Occipital lobe (tissue), 3 donors: ENCODE measurements at places on chromosomes 1 and 21. TPM values are rescaled to one million over a fixed set of nuclear protein-coding genes. Genes with fewer than 3 reads are reported as not detected.
A peak's percentile ranks its signal among the peaks of the same experiment; 100 is the strongest.

DNA sequence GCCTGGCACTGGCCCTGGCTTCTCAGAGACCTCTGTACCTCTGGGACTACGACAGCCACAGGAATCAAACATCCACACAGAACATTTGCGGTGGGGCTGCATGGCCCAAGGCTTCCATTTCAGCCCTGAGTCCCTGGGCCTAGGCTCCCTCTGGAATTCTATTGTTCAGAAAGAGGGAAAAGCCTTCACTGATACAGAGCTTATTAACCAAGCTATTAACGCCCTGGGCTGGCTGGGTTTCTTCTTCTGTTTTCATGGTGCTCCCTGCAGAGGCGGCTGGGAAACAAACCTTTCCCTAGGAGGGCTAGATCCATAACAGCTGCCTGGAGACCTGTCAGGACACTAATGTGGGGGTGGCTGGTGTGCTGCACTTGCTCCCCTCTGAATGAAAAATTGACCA lies 88.2 kb downstream of the KAZN start:
- no peak for DNase-seq

GRCh38 chr1:81129366-81129765 lies 671.4 kb upstream of the ADGRL2 start:
- DNase-seq = no peak

DNA sequence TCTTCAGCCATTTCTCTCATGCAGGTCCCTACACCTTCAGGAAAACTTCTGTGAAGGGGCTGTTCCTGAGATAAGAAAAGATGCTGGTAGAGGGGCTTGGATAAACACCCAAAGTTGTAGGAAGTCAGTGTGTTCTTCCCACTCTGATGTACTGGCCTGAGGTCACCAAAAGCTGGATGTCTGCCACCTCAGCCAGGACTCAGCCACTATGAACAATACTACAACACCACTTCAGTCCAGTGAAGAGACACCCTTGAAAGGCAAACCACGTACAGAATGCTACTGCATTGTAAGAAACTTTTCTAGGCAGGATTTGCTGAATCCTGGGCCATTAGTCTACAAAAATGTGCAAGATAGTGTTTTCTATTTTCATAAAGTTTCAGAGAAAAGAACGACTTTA lies 2.4 kb downstream of the PTPN14 start:
- peak; percentile 12 for DNase-seq

GRCh38 chr1:223337174-223337869 lies 26.7 kb downstream of the SUSD4 start:
- no peak for DNase-seq

- DNase-seq = no peak
Measured at GRCh38 chr1:187873126-187873525, 1044.4 kb downstream of the PLA2G4A start.

- no peak for DNase-seq
Measured at GRCh38 chr1:108556499-108556898, 3.4 kb upstream of the EEIG2 start.

DNA sequence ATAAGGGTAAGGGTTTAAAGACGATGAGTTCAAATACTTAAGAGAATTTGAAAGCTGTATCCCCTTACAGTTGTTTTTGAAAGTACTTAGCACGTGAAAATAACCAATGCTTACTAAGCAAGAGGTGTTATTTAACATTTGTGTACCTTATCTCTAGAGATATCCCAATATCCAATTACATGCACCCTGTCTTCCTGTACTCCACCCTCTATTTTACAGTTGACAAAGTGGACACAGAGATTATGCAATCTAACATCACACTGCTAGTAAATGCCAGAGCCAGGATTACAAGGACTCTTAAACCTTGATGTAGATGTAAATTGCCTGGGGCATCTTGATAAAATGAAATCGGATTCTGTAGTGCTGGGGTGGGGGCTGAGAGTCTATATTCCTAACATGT lies 72.0 kb downstream of the GDAP2 start:
- DNase-seq = no peak

DNA sequence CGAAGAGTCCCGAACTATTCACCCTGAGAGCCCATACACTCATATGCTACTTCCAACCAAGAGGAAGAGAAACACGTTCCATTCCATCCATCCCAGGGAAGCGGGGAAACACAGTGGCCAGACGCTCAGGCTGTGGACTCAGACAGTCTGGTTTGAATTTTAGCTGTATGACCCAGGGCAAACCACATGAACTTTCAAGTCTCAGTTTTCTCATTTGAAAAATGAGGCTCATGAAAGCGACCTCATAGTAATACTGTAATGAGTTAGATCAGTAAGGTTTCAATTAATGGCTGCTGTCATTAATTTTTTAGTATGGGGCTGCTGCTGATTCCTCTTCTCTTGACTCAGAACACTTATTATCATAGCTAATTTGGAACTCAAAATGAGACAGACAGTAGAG lies 1.5 kb downstream of the FCRL4 start:
- no peak for DNase-seq

GRCh38 chr1:5875345-5875910 lies 116.8 kb downstream of the NPHP4 start:
- DNase-seq = no peak

DNA sequence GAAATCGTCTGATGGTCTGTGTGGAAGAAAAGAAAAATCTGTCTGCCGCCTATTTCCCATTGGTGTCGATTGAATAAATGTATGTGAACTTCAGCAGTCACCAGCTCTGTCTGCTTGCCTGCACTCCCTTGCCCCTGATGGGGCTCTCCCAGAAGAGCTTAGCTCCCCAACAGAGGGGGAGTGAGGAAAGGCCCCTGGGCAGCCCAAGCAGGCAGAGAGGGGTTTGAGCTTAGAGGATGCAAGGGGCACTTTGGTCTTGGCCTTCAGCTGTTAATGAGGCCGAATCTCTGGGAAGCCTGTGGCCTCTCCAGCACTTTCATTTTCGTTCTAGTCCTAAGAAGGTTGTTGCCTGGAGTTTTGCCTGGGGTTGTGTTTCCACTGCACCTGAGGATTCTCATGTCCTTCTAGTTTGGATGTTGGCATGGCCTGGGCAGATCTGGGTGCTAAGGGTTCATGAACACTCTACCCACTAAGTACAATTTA lies 2.8 kb downstream of the FOXD2 start:
- no peak for DNase-seq

DNA sequence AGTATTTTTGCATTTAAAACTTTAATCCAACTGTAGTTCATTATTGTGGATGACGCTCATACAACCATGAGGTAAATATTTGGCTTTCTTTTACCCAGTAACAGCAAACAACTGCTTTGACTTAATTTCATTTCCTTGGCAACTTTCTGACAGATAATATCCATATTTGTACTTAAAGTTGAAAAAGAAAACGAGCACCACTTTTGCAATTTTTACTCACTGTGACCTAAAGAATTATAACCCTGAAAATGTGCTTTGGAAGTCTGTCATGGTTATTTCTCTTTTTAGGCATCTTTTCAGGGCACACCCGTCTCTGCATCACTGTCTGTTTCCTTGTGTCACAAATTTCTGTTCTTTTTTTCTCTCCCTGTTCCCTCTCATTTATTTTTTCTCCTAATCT lies 918 bp upstream of the CD2 start:
- no peak for DNase-seq

GRCh38 chr1:212696721-212697331 lies 2.8 kb downstream of the BATF3 start:
- DNase-seq = no peak

DNA sequence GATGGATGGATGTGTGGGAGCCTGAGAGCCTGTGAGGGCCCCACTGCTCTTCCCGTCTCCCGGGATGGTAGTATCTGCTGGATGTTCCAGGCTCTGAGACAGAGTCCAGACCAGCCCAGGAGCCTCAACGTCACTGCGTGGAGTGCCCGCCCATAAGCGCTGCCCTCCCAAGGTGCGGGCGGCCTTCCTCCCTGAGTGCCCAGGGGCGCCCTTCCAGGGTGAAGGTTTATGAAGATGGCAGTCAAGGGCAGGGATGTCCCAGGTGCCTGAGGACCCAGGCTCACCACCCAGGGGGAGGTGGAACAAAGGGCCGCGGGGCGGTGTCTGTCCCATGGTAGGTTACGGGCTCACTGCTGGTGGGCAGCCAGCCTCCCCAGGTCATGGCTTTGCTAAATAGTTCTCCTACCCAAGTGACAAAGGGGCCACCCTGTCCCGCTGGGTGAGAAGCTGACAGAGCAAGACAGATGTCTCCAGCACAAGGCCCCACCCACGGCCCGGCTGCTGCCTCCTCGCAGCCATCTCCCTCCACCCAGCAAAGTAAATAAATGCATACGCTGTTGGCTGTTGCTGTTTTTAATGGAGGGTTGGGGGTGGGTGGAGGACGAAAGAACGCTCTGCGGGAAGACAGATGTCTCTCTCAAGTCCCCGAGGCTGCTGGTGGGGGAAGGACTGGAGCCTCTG lies 9.0 kb upstream of the GPR153 start:
- no peak for DNase-seq

- DNase-seq = no peak
Measured at GRCh38 chr1:215044151-215044550, 38.4 kb upstream of the KCNK2 start.

DNA sequence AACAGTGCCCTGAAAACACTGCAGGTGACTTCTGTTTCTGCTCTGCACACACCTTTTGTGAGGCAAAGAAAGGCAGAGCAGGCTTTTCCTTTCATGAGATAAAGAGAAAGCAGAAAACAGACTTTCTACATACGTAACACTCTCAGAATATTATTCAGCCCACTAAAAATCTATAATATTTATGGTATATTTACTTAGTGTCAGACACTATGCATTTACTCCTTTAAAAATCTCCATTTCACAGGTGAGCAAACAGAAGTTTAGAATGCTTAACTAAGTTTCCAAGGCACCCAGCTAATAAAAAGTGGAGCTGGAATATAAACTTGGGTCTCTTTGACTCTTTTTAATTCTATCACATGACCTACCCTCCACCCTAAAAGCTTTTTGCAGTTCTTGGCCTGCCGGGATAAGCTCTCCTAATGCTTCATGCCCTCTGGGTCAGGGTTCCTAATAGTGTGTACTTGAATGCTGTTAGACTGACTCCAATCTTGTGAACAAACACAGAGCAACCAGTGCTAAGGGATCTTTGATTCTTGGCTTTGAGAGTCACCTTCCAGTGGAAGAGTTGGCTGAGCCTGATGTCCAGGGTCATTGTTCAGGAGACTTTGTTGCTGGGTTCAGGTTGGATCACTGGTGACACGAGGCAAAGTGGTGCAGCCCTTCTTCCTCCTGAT lies 27.2 kb downstream of the PROK1 start:
- DNase-seq = no peak

GRCh38 chr1:221892301-221892830 lies 150.5 kb upstream of the DUSP10 start:
- no peak for DNase-seq

DNA sequence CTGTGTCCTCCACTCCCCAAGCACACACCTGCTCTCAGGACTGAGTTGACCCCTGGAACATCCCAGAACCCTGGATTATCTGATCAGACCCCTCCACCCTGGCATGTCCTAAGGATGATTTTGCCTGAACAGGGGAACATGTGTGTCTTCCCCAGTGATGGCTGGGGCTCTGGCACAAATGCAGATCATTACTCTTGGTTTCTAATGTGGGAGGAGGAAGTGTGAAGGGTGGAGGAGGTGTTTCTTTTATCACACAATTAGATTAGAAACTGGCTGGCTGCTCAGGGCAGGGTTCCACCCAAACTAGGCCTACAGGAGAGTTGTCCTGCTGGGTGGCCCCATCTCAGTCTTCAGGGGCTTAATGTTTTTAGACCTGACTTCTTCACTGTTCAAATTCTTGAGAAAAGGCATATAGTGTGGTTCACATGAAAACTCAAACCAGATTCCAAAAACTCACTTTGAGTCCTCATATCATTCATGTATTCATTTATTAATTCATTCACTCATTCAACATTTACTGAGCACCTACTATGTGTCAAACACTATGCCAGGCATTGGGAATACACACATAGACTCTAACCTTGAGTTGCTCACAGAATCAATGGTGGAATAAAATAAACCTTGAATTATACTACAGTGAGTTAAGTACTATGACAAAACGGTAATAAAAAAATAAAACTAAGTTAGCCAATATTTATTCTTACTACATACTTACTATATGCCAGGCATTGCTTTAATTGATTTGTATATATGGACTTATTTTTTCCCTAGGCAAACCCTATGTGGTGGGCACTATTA lies 221.8 kb upstream of the JUN start:
- DNase-seq = no peak

DNA sequence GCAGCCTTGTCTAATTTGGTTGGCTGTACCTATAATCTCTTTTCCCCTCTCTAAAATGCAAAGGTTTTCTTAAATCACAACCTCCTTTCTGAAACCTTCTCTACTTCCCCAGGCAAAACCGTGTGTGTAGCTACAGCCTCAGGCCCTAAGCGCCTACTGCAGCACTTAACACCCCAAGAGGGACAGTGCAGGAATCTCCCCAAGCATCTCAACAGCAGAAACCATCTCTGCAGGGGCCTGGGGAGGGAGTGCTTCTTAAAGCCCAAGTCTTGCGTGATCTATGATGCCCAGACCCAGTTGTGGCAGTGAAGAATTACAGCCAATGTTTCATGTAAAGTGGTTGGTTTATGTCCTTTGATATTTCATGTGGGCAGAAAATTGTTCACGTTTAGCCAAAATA lies 159.3 kb downstream of the DSCAM start:
- no peak for DNase-seq

DNA sequence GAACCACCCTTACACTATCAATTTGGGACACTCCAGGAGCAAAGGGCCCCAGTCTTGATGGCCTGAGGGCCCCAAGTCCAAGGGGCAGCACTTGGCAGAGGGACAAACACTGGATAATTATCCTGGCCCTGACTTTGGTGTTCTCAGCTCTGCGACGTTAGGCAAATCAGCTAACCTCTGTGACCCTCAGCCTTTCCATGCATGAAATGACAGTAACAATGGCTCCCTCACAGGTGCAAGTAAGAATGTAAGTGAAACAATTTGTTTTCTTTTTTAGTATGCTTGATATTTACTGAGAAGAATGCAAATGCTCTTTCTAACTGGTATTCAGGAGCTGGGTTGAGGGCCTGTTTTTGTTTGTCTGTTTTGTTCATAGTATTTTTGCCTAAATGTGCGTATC lies 61.6 kb upstream of the PRDX6 start:
- no peak for DNase-seq

The GFI1 gene
- total RNA-seq = not detected

The BTBD8 gene
- 93.1 TPM for total RNA-seq

The BLACAT1 gene
- 0.94 TPM for total RNA-seq

The RORC gene
- total RNA-seq = 0.16 TPM

The CLIC4 gene
- 96.7 TPM for total RNA-seq

The HPCA gene
- 44.0 TPM for total RNA-seq

The FPGT gene
- total RNA-seq = 32.9 TPM

The BSND gene
- total RNA-seq = not detected

The PADI1 gene
- not detected for total RNA-seq

The KCNE2 gene
- total RNA-seq = not detected

The TNFRSF1B gene
- total RNA-seq = 3.1 TPM

The MR1 gene
- total RNA-seq = 0.62 TPM

The CR1 gene
- total RNA-seq = 0.31 TPM

The LDLRAD1 gene
- not detected for total RNA-seq

The DYNLT5 gene
- total RNA-seq = 3.6 TPM

The LEFTY2 gene
- 0.47 TPM for total RNA-seq

The CHIA gene
- not detected for total RNA-seq
